Stimulated activated CD4-positive, alpha-beta T cell treated with anti-CD3 and anti-CD28 coated beads, Interleukin-12 subunit alpha, Interleukin-12 subunit beta, amount 100 ng/mL, for 48 hours (primary cell): ENCODE measurements at places on chromosomes 3 and 15.

DNA sequence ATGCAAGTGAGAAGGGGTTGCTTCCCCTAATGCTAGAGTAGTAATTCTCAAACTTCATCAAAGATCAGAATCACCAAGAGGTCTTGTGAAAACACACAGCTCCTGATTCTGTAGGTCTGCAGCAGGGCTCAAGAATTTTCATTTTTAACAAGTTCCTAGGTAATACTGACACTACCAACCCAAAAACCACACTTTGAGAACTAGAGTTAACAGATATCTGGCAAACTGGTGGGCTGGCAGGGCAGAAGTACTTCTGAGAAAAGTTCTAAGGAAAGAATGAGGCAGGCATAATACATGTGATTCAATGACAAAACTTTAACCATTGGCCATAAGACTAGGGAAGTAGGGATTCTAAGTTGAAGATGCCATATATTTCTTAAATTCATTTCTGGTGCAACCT, 8.8 kb upstream of the MINDY2 start:
- DNase-seq, result no peak

- no peak for DNase-seq
These were observed 389.2 kb upstream of the KCNMB2 start for GRCh38 chr3:178147001-178147400.

- no peak for DNase-seq
These were observed 155.8 kb downstream of the LRTM1 start for GRCh38 chr3:54772051-54772450.

- no peak for DNase-seq
These were observed 101.2 kb downstream of the PCCB start for GRCh38 chr3:136351351-136351750.

DNA sequence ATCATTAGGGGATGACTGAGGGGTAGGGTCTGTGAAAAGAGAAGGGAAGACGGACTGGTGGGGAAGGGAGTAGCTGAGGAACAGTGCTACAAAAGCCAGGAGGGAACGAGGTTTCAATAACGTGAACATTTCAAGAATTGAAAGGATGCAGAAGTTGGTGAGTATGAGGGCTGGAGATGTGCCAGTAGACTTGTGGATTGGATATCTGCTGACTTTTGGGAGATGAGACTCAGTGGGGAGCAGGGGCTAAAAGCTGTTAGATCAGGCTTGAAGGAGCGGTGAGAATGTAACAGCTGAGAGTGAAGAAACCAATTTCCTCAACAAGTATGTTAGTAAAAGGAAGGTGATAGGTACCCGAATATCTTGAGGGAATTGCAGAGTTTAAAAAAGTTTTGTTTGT, 65.2 kb downstream of the GTPBP8 start:
- no peak for DNase-seq

DNA sequence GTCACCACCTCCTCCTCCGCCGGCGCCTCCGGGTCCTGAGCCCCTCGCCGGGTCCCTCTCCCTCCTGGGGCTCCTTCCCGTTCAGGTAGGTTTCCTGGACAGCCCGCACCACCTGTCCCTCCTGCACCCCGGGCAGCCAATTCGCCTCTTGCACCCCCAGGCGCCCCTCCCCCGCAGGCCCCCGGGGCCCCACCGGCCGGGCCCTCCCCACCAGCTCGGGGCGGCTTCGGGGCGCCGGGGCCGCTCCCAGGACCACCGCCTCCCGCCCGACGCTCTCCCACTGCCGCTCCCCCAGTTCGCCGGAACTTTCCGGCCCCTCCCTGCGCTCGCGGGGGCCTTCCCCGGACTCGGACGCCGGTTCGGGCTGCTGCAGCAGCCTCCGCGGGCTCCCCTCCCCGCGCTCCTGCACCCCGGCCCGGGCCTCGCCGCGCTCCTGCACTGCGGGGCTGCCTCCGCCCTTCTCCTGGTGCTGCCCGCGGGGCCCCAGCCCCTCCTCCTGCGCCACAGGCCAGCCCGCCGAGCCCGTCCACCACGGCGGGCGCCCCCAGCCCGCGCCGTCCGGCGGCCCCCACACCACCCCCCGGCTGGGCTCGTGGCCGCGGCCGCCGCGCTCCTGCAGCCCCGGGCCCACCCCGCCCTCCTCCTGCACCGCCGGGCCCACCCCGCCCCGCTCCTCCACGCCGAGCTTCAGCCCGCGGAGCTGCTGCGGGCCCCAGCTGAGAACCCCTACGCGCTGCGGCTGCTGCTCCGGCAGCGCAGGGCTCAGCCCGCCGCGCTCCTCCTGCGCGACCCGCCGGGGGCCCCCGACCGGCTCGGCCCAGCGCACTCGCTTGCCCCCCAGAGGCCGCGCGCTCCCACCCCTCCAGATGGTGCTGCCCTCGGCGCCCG, 587 bp upstream of the TNK2 start:
- no peak for DNase-seq

- DNase-seq, result no peak
These were observed 945 bp downstream of the VIPR1 start for GRCh38 chr3:42503251-42503924.

DNA sequence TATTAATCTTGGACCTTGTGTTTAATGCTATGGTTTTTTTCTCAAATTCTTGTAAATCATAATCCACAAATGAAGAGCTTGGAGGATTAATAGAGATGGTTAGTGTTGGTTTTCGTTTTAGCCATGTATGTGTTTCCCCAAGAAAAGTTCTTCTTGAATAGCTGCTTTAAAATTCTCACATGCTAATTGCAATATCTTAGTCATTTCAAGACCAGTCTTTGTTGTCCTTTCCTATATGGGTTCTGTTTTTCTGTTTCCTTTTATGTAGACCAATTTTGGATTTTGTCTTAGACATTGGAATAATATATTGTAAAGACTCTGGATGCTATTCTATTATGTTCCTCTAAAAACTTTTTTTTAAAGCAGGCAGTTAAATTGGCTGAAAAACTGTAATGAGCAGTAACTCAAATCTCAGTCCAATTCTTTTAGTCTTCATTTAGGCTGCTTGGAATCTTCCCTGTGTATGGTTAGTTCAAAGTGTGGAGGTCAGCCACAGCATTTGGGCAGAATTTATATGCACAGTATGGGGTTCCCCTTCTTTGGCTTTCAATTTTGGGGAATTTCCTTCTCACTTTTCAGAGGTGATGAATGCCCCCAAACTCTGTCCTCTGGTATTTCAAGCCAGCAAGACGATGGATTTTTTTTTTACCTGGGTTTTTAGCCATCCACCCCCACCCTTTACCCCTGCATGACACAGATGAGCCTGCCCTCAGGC, 39.1 kb upstream of the DNAJC13 start:
- no peak for DNase-seq

- DNase-seq, result no peak
These were observed 876 bp upstream of the ZNF385D start for GRCh38 chr3:21751886-21752285.

DNA sequence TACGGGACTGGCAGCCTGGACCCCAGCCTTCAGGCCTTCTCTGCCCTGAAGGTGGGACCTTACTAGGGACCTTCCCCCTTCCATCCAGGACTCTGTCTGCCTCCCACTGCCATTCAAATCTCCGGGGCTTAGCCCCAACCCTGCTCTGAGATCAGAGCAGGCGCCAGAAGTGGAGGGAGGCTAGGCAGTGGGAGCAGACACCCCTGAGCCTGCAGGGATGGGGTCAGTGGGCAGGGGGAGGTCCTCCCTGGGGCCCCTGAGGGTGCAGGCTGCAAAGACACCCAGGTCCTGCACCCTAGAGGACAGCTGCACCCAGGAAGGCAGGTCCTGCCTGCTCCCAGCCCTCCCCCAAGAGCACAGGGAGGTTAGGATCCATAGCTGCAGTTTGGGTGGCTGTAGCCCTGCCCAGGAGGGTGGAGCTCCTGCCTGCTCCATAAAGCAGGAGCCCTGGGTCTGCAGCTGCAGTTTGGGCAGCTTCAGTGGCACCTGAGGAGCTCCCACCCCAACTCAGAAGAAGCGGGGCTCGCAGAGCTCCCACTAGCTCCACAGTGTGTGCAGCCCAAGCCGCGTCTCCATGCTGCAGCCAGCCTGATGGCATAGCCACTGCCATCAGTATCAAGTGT, 8.1 kb upstream of the POC1A start:
- DNase-seq, result no peak

GRCh38 chr3:22734756-22735155, 468.4 kb upstream of the UBE2E2 start:
- no peak for DNase-seq

DNA sequence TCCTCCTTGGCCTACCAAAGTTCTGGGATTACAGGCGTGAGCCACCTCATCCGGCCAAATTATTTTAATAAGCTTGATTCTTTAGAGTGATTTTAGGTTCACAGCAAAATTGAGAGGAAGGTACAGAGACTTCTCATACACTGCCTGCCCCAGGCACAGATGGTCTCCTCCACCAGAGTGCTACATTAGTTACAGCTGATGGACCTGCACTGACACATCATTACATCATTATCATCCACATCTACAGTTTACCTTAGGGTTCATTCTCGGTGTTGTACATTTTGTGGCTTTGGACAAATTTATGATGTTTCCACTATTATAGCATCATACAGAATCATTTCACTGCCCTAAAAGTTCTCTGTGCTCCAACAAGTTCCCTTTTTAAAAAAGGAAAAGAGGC, 4.4 kb upstream of the VPS8 start:
- no peak for DNase-seq

- DNase-seq, result no peak
These were observed 1.9 kb downstream of the OSBPL10 start for GRCh38 chr3:31979001-31979697.

GRCh38 chr3:135646873-135647272, 318.7 kb upstream of the PPP2R3A start:
- DNase-seq, result no peak

DNA sequence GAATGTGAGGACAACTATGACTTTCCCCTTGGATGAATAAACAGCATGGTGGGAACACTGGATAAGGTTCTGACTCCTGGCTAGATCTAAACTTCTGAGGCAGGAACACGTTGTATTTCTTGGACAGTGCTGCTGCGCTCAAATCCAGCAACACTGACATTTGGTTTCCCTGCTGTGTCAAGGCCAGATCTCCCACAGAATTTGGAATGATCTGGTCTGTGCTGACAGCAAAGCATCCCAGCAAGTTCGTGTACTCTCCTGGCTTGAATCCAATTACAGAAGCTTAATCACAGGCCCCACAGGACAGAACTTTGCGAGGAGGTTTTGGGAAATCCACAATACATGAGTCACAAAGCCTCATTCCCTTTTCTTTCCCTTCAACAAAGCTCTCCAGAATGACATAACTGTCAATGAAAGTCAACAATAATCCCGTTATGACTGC, 92.5 kb downstream of the ADAMTS9 start:
- DNase-seq, result no peak

GRCh38 chr3:178699810-178700209, 163.6 kb downstream of the KCNMB2 start:
- no peak for DNase-seq

GRCh38 chr3:185696039-185696438, 109.9 kb downstream of the SENP2 start:
- DNase-seq, result no peak

GRCh38 chr3:145088917-145089316, 1072.1 kb downstream of the PLOD2 start:
- no peak for DNase-seq

DNA sequence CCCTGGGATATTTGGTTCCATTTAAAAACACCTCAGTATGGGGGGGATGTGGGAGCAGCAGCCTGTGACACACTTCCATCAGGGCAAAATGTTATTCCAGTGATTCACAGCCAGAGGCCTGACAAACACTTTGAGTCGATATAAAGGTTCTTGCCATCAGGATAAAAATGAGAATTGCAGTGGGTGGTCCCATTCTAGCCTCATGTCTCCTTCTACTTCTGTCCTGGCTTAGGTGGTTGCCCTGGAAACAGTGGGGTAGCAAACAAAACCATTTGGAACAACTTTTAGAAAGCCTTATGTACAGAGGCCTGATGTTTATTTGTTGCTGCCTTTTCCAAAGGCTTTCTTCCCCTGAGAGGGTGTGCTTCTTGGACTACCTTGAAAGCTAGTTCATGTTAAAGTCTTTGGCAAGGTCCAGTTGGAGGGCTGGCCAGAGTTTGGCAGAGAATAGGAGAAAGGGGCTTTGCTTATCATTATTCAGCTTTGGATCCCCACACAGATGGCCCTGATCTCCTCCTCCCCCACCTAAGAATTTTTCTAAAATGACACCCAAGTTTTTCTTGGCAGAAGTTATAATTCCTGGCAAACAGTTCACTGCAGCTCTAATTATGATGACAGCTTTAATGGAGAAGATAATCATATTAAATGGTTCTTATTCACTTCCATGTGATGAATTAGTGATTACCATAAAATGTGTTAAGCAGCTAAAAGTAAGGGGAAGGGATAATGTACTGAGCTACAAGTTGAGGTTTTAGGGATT, 84.2 kb upstream of the ZNF280D start:
- DNase-seq, result no peak

- DNase-seq, result peak; percentile 7
These were observed 1.1 kb downstream of the PDIA5 start for GRCh38 chr3:123067689-123068600.

- DNase-seq, result no peak
These were observed 167.5 kb upstream of the TOPAZ1 start for GRCh38 chr3:44074181-44074580.

DNA sequence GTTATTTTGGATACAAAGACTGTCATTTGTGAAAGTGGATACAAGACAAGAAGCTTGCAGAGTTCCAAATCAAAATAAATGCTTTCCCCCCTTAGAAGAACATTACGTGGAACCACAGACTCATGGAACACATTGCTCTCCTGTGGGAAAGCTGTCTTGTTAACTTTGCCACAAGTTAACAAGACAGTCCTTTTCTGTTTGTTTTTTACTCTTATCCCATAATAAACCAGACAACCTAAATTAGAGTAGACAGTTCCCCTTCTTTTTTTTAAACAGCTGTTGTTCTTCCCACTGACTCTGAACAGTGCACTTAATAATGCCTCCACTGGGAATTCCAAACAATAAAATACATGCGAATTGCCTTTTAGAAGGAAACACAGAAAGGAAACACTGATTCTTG, 255.3 kb upstream of the UBE2E2 start:
- no peak for DNase-seq

DNA sequence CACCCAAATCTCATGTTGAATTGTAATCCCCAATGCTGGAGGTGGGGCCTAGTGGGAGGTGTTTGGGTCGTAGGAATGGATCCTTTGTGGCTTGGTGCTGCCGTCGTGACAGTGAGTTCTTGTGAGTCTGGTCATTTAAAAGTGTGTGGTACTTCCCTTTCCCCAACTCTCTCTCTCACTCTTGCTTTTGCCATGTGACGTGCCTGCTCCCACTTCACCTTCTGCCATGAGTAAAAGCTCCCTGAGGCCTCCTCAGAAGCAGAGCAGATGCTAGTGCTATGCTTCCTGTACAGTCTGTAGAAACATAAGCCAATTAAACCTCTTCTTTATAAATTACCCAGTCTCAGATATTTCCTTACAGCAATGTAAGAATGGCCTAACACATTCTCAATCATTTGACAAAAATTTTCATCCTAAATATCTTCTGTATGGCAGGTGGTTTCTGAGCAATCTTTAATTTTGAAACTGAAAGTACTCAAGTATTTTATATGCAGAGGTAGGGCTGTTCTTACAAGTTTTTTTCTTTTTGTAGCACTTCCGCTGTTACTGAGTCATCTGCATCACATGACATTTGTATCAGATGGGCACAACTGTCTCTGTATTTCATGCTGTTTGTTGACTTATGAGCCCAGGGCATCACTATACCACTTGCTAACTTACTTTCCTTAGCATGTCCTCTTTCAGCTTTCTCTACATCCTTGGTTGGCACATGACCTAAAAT, 8.8 kb downstream of the RPL39L start:
- peak; percentile 16 for DNase-seq
